ENCODE measurements at places on chromosomes 13 and 19. TPM values are rescaled to one million over a fixed set of nuclear protein-coding genes. Genes with fewer than 3 reads are reported as not detected.

DNA sequence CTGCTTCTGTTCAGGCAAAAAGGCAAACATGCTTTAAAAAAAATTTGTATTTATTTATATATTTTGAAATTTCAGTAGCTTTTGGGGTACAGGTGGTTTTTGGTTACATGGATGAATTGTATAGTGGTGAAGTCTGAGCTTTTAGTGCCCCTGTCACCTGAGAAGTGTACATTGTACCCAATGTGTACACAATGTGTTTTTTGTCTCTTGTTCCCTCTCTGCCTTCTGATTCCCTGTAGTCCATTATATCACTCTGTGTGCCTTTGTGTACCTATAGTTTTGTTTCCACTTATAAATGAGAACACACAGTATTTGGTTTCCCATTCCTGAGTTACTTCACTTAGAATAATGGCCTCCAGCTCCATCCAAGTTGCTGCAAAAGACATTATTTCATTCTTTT is 77.4 kb downstream of the PDS5B start:
- no peaks in the 10 kb centered on the region for H3K27me3 ChIP-seq
- no peak overlapping the region for H3K27ac ChIP-seq
- DNase-seq: no peak

GRCh38 chr13:94020426-94020825 is 459.1 kb downstream of the DCT start:
- H3K27ac ChIP-seq: no peak overlapping the region
- H3K4me1 ChIP-seq: no peaks in the 10 kb centered on the region
- no peak overlapping the region for H3K4me3 ChIP-seq
- no peaks in the 10 kb centered on the region for H3K36me3 ChIP-seq
- no peaks in the 10 kb centered on the region for H3K27me3 ChIP-seq
- DNase-seq: no peak

Gene ANKRD24
- total RNA-seq: 2.8 TPM

Gene ZNF714
- total RNA-seq: 12.3 TPM

DNA sequence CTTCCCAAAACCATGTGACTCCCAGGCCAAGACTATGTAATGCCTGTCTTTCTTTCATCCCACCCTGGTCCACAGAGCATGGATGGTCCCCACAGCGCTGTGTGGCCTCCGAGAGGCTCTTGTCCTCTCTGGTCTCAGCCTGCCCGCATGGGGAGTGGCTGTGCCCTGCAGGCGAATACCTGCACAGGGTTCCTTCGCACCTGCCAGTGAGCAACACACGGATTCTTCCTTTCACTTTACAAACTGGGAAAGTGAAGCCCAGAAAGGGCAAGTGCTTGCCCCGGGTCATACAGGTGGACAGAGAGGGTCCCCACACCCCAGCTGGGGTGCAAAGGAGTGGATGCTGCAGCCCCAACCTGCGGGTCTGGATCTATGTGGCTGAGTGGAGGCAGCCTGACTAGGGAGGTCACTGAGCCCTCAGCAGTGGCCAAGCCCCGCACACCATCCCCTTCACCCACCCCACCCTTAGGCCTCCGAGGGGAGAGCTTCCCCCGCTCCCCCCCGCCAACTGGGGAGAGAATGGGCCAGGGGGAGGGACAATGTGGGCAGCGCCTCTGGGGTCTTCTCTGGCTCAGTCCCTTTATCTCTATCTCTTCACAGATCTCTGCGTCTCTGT is 747 bp upstream of the MARK4 start:
- peaks cover 20% of the 10 kb centered on the region for H3K4me1 ChIP-seq
- peak overlapping the region; percentile 63 for H3K4me3 ChIP-seq
- peak overlapping the region; percentile 63 for H3K27ac ChIP-seq
- no peaks in the 10 kb centered on the region for H3K36me3 ChIP-seq
- no peaks in the 10 kb centered on the region for H3K27me3 ChIP-seq

DNA sequence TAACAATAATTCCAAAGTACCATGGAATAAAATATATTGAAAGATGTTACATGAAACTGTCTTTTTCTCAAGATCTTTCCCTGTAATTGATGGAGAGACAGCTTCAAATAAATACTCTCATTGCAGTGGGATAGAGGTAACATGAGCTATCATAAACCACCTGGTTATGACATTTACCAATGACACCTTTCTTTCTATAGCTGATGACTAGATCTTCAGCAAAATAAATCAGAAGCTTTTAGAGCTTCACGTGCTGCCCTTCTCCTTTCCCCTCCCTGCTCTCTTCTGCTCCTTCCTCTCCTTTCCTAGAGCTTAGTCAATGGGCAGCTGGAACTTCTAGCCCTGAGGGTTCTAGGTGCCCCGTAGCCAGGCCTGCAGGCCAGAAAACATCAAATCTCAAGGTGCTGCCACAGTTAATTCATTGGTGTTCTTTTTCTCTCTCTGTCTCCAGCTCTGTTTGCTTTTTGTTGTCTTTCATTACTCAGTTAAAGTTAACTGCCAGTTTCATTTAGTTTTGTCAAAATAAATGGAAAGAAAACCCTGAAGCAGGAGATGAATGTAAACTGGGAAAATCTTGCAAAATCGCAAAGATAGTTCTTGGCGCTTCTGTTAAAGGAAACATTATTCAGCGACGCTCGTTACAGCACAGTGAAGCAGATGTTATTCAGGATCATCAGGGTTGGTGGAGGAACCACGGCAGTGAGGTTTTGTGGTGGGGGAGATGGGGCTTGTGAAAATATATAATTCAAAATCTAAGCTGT is 8.3 kb upstream of the METTL21C start:
- H3K27ac ChIP-seq: no peak overlapping the region
- H3K36me3 ChIP-seq: no peaks in the 10 kb centered on the region
- no peaks in the 10 kb centered on the region for H3K27me3 ChIP-seq

GRCh38 chr19:4267101-4267900 is 11.8 kb upstream of the SHD start:
- H3K27me3 ChIP-seq: no peaks in the 10 kb centered on the region
- DNase-seq: peak; percentile 48
- no peak overlapping the region for H3K4me3 ChIP-seq
- no peaks in the 10 kb centered on the region for H3K4me1 ChIP-seq

Gene CEACAM20
- not detected for total RNA-seq

DNA sequence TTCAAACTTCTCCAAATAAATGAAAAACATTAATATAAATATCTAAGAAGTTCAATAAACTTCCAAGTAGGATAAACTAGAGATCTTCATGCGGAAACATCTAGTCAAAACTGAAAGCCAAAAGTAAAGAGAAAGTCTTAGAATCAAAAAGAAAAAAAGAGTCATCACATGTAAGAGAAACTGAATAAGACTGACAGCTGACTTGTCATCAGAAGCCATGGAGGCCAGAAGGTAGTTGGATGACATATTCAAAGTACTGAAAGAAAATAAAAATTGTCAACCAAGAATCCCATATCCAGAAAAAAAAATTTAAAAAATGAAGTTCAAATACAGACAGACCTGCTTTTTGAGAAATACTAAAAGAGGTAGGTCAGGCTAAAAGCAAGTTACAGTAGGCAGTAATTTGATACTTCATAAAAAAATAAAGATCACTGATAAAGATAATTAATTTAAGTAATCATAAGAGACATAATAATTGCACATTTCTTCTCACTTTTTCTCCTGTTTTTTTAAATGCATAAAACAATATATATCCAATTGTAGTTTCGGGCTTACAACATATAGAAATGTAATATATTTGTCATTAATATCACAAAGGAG is 327.6 kb upstream of the PCDH9 start:
- H3K36me3 ChIP-seq: no peaks in the 10 kb centered on the region
- no peaks in the 10 kb centered on the region for H3K4me1 ChIP-seq
- no peak overlapping the region for H3K27ac ChIP-seq
- DNase-seq: no peak
- no peaks in the 10 kb centered on the region for H3K27me3 ChIP-seq
- H3K4me3 ChIP-seq: no peak overlapping the region

Measured in naive thymus-derived CD4-positive, alpha-beta T cell (primary cell).